ENCODE measurements at places on chromosomes 11 and 22.

GRCh38 chr11:113906516-113906915 lies 1.9 kb downstream of the HTR3B start:
- no peak for DNase-seq

DNA sequence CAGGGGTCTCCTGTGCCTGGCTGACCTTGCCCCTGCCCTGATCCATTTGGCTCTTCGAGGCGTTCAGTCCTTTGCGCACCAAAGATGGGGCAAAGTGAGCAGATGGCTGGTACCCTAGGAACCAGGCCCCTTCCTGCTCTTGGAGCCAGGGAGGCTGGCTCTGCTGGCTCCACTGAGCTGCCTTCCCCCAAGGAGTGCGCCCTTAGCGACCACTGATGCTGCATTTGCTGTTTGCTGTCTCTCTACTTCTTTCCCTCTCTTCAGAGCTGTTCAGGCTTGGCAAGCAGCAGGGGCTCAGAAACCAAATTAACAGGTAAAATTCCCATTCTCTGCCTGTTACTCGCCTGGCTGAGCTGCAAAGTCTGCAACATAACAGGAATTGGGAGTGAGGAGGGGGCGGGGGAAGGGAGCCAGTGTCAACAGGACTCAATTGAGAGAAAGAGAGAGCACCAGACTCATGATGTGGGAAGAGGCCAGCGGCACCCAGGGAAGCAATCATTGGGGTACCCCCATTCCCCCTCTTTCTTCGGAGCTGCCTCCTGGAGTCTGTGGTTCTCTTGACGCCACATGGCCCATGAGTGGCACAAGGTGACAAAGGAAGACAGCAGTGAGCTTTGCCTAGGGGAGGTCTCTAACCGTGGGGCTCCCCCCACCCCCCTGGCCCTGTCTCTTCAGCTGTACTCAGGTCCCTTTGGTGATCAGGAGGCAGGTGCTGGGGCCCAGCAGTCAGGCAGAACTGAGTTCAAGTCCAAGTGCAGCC lies 102.3 kb downstream of the TP53I11 start:
- DNase-seq = no peak

DNA sequence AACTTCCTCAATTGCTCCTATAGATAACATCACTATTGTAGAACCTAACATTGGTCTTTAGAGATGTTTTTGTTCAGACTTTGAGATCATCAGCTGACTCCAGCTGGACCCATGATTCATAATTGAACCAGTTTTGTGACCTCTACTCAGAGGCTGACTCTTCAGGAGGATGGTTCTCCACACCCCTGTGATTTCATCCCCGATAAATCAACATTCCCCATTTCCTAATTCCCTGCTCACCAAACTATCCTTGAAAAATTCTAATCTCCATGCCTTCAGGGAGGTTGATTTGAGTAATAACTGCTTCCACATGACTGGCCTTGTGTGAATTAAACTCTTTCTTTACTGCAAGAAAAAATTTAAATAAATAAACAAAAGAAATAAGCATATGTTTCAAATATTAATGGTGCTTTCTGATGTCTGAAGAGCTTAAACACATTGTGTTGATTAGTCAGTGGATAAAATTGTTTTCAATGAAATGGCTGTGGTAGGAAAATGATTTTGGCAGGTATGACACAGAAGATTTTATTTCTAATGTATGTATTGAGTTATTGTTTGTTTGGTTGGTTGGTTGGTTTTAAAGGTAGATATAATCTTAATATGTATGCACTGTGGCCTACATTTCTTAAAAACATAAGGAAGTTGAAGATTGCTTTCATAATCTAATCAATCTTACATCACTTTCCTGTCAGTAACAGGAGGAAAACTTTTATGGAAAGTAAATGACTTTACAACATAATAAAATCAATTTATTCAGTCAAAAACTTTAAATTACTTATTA lies 427.9 kb upstream of the CCDC179 start:
- peak; percentile 59 for DNase-seq

DNA sequence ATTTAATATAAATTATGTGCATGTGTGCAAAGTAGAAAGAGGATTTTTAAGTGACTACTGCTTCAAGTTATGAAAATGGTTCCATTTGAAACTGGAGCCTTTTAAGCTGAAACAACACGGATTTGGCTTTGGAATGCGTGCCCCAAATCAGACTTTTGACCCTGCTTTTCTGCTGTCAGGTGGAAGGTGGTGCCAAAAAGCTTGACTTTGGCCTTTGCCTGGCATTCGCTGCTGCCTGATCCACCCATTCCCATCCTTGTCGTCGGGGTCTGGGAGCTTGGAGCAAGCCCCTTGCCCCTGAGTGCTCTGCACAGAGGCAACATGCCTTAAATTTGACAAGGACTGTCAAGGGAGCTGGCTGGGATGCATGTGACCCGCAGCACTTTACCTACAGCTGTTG lies 335.3 kb upstream of the SYN3 start:
- DNase-seq = no peak

DNA sequence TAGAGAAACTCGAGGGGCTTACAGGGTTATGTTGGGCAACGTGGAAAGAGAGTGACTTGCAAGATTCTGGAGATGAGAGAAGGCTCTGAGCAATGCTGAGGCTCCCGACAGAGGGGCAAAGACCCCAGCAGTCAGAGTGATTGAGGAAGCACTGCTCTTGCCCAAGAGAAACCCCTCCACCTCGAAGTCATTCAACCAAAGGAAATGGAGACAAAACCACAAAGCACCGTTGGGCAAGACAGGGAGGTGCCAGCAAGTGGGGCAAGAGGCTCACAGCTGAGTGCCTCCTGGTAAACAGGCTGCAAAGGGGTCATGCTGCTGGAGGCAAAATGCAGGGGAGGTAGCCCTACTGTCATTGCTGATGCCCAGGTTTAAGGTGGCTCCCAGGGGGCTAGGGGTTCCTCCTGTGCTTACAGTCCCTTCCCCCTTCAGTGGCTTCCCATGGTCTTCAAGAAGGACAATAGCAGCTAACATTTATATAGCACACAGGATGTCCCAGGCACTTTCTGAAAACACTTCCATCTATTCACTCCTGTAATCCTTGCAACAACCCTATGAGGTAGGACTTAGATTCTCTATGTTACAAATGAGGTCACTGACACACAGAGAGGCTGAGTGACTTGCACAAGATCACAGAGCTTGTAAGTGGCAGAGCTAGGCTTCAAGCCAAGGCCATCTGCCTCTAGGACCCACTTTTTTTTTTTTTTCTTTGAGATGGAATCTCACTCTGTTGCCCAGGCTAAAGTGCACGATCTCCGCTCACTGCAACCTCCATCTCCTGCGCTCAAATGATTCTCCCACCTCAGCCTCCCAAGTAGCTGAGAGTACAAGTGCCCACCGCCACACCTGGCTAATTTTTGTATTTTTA lies 18.1 kb upstream of the MYH9 start:
- peak; percentile 90 for DNase-seq
